ENCODE measurements at places on chromosomes 16 and 17. TPM values are rescaled to one million over a fixed set of nuclear protein-coding genes. Genes with fewer than 3 reads are reported as not detected.
A peak's percentile ranks its signal among the peaks of the same experiment; 100 is the strongest.

- no peak overlapping the region for H3K4me3 ChIP-seq
- no peaks in the 10 kb centered on the region for H3K36me3 ChIP-seq
- no peak overlapping the region for H3K27ac ChIP-seq
- H3K27me3 ChIP-seq, result no peaks in the 10 kb centered on the region
- peak; percentile 82 for DNase-seq
Measured at GRCh38 chr16:84277244-84277823, 17.3 kb upstream of the WFDC1 start.

Gene ANKRD40CL
- not detected for total RNA-seq

- peaks cover 9% of the 10 kb centered on the region for H3K4me1 ChIP-seq
- peaks cover 8% of the 10 kb centered on the region for H3K27me3 ChIP-seq
- no peak for DNase-seq
- H3K27ac ChIP-seq, result no peak overlapping the region
- no peak overlapping the region for H3K4me3 ChIP-seq
Measured at GRCh38 chr16:68445458-68445857, 2.9 kb downstream of the SMPD3 start.

- H3K36me3 ChIP-seq, result no peaks in the 10 kb centered on the region
- H3K4me1 ChIP-seq, result no peaks in the 10 kb centered on the region
Measured at GRCh38 chr16:11151156-11151884, 104.7 kb downstream of the SOCS1 start.

GRCh38 chr17:12624211-12624610, 41.5 kb upstream of the MYOCD start:
- H3K4me3 ChIP-seq, result no peak overlapping the region
- no peaks in the 10 kb centered on the region for H3K4me1 ChIP-seq
- no peaks in the 10 kb centered on the region for H3K36me3 ChIP-seq
- no peaks in the 10 kb centered on the region for H3K27me3 ChIP-seq

GRCh38 chr17:82104797-82105416, 6.9 kb upstream of the FASN start:
- H3K27me3 ChIP-seq, result no peaks in the 10 kb centered on the region
- peaks cover 37% of the 10 kb centered on the region for H3K4me1 ChIP-seq
- H3K36me3 ChIP-seq, result peaks cover 11% of the 10 kb centered on the region
- peak overlapping the region; percentile 94 for H3K27ac ChIP-seq
- H3K4me3 ChIP-seq, result no peak overlapping the region

DNA sequence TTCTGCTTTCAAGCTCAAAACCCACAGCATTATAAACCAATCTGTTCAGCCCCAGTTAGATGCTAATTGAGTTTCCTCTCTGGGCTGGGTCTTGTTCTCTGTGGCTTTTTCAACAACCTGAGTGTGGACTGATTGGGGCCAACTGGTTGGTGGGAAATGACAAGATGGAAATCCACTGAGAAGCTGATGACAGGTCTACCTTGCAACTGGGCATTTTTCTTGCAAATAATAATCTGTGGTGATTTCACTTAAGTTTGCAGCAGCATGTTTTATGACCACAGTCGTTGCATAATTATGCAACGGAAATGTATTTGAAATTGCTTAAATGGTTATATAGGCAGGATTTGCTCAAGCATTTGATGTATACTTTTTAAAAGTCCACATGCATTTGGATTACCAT, 69.9 kb downstream of the AKAP1 start:
- H3K4me3 ChIP-seq, result no peak overlapping the region
- no peaks in the 10 kb centered on the region for H3K4me1 ChIP-seq
- H3K36me3 ChIP-seq, result no peaks in the 10 kb centered on the region
- H3K27ac ChIP-seq, result no peak overlapping the region
- DNase-seq, result no peak
- no peaks in the 10 kb centered on the region for H3K27me3 ChIP-seq

Gene SPATA22
- not detected for total RNA-seq
